Right renal pelvis (tissue), 4 donors: ENCODE measurements at places on chromosomes 7 and 10. TPM values are rescaled to one million over a fixed set of nuclear protein-coding genes. Genes with fewer than 3 reads are reported as not detected.
A peak's percentile ranks its signal among the peaks of the same experiment; 100 is the strongest.

GRCh38 chr10:89029785-89030437, 39.3 kb downstream of the FAS start:
- peak; percentile 56 for DNase-seq

- DNase-seq: no peak
Measured at GRCh38 chr7:50644114-50644513, 78.9 kb upstream of the DDC start.

SPDYE16 gene
- 1.7 TPM for polyA plus RNA-seq

GRCh38 chr10:102948786-102949185, 30.7 kb downstream of the CNNM2 start:
- no peak for DNase-seq
